Stomach (tissue), 19 donors: ENCODE measurements at places on chromosomes 5 and 9.

GRCh38 chr9:130461218-130461630 is 16.5 kb downstream of the ASS1 start:
- peak; percentile 84 for DNase-seq

DNA sequence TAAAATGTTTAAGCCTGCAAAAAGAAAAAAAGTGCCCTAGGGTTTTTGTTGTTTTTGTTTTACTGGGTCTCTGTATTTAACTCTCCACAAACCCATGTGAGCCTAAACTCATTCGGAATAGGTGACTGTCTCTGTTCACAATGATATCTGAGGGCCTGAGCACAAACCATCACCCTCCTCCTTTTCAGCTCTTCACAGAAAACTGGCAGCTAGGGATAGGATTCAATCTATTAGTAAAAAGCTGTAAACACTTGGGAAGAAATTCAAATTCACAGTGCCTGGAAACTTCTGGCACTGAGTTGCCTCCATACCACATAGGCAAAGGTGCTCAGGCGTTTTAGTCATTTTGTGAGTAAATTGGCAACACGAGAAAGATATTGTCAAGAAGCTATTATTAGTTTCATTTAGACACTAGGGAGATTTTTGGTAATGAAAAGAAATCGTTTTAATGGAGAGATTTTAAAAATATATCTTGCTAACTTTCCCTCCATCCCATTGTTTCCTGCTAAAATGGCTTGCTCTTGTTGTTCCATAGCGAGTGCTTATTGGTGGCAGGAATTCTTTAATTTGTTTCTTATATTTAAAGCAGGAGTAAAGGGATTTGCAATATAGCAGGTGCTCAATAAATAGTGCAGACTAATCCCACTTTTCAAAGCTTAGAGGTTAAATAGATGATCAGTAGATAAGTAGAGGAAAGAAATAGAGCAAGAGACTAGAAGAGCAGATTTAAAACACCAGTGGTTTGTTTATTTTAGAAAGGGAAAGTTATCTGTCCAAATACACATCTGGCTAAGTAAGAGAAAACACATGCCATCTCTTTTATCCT is 9.7 kb downstream of the FOXD1 start:
- no peak for DNase-seq

GRCh38 chr5:141789330-141789729 is 88.9 kb downstream of the PCDH1 start:
- DNase-seq = no peak

DNA sequence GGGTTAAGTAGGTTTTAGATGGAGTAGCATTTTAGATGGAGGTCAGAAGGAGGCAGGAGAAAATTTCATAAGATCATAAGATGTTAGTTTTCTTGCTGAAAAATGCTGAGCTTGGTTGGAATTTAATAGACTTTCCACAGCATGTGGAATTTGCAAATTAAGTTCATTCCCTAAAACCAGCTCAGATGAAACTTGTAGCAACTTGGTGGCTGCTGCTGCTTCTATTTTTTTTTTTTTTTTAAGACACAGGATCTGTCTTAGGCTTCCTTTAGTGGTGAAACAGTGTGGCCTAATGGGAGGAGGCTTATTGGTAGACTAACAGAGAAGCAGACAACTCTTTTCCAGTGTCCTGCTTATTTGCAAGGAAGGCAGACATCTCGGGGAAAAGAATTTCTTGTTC is 154.5 kb downstream of the AOPEP start:
- no peak for DNase-seq

GRCh38 chr9:129620669-129621295 is at the start of gene C9orf50:
TSS of gene C9orf50 (minus strand) at chr9:129621101. CDS start at chr9:129620574, 527 bp downstream.
- no peak for DNase-seq
